ENCODE measurements at places on chromosomes 13 and 19. TPM values are rescaled to one million over a fixed set of nuclear protein-coding genes. Genes with fewer than 3 reads are reported as not detected.

DNA sequence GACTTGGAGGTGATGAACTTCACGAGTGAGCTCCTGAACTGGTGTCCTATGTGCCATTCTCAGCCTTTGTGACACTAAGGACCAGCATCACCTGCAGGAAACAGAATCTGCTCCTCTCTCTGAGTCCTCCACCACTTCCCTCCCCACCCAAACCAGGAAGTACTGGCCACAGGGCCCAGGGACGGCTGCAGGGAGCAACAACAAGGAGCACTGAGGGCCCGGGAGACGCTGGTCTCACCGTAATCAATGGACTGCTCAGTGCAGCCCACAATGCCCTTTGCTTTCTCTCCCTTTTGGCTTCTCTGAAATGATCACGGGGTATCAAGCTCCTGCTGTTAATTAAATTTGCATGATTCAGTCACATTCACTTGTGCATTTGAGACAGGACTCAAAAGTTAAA lies 18.6 kb downstream of the PEPD start:
- DNase-seq = no peak

DNA sequence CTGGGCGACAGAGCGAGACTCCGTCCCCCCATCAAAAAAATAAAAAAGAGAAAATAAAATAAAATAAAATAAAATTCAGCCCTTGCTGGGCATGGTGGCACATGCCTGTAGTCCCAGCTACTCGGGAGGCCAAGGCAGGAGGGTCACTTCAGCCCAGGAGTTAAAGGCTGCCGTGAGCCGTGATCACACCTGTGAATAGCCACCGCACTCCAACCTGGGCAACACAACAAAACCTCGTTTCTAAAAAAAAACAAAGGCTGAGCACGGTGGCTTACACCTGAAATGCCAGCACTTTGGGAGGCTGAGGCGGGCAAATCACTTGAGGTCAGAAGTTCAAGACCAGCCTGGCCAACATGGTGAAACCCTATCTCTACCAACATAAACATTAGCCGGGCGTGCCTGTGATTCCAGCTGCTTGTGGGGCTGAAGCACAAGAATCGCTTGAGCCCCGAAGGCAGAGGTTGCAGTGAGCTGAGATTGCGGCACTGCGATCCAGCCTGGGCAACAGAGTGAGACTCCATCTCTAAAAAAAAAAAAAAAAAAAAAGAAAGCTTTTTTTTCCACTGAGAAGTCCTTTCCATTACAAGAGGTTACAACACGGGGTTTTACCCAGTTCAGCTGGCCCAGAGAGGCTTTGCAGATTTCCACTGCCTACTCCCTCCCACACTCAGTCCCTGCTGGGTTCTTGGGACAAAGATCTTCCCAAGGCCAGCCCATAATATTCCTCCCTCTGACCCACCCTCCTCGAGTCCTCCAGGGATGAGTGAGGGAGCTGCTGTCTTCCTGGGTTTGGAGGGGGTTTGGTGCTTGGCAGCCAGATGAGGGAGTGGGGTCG lies 6.4 kb downstream of the ANGPTL4 start:
- no peak for DNase-seq

The ZNF135 gene
- total RNA-seq = 12.5 TPM

The MADCAM1 gene
- total RNA-seq = 1.1 TPM

The LGALS16 gene
- not detected for total RNA-seq

The PVR gene
- 26.8 TPM for total RNA-seq

The KRTDAP gene
- 3.3 TPM for total RNA-seq

All from mesothelial cell of epicardium (in vitro differentiated cells).